ENCODE measurements at places on chromosomes 4 and X.

- DNase-seq, result no peak
These were observed 42.9 kb downstream of the SLC9A7 start for GRCh38 chrX:46715997-46716396.

DNA sequence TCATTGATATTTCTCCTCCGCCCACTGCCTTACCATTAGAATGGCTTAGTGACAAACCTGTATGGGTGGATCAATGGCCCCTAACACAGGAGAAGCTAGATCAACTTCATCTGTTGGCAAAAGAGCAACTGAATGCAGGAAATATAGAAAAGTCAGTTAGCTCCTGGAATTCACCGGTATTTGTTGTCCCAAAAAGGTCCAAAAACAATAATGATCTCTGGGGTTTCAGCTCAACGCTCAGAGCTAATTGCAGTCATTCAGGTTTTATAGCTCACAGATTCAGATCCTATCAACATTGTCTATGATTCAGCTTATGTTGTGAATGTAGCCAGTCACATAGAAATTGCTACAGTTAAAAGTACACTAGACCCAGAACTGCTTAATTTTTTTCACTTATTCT, 124.0 kb upstream of the ZCCHC13 start:
- DNase-seq, result no peak

GRCh38 chr4:38759113-38759789, 23.5 kb downstream of the TLR10 start:
- DNase-seq, result peak; percentile 41

- DNase-seq, result no peak
These were observed 5.6 kb downstream of the USP53 start for GRCh38 chr4:119218093-119218492.

- DNase-seq, result no peak
These were observed 83.4 kb downstream of the PHKA2 start for GRCh38 chrX:18900401-18900976.

DNA sequence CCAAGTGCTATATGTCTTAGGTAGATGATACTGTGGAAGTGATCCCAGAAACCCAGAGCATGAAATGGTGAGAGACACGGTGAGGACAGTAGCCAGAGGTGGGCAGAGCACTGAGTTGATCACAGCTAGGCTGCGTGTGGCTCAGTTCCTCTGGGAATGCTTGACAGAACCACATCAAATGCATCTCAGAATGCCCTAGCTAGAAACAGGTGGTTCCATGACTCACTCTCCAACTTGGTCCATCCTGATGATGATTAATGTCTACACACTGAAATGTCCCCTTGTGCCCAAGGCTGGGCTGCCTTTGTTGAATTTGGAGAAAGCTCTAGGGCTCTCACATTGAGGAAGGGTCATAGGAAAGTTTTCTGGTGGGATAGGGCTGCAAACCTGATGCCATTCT, 113.6 kb downstream of the ZNF518B start:
- no peak for DNase-seq

GRCh38 chr4:7434766-7435150, at the start of gene PSAPL1:
TSS of gene PSAPL1 (minus strand) at chr4:7434930. CDS start at chr4:7434879, 51 bp downstream.
- no peak for DNase-seq

- peak; percentile 42 for DNase-seq
These were observed 16.0 kb downstream of the UTP3 start for GRCh38 chr4:70704215-70704930.
